ENCODE measurements at places on chromosomes 1 and 21.

DNA sequence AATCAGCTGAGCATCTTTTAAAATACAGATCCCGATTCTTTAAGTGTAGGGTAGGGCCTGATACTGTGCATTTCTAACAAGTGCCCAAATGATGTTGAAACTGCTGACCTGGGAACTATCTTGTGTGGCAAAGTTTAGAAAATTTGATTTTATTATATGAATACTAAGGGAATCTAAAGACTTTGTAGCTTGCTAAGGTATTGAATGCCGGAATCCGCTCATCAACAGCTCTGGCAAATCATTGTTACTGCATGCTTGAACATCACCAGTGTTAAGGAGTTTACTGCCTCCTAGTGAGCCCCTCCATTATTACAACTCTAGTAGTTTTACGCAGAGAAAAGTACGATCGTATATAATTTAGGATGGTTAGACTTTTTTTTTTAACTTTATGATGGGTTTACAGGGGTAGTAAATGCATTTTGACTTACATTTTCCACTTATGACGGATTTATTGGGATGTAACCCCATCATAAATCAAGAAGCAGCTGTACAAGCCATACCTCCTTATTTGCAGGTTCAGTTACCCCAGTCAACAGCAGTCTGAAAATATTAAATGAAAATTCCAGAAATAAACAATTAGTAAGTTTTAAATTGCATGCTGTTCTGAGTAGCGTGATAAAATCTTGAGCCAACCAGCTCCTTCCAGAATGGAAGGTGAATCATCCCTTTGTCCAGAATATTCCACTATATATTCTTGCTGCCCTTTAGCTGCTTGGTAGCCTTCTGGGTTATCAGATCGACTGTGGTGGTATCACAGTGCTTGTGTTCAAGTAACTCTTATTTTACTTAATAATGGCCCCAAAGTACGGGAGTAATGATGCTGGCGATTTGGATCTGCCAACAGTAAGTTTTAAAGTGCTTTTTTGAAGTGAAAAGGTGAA is 892 bp downstream of the TYW3 start:
- no peak for DNase-seq

- no peak for DNase-seq
Measured at GRCh38 chr1:30780409-30780808, 22.8 kb upstream of the LAPTM5 start.

- DNase-seq = no peak
Measured at GRCh38 chr1:217136895-217137205, 413.6 kb upstream of the ESRRG start.

DNA sequence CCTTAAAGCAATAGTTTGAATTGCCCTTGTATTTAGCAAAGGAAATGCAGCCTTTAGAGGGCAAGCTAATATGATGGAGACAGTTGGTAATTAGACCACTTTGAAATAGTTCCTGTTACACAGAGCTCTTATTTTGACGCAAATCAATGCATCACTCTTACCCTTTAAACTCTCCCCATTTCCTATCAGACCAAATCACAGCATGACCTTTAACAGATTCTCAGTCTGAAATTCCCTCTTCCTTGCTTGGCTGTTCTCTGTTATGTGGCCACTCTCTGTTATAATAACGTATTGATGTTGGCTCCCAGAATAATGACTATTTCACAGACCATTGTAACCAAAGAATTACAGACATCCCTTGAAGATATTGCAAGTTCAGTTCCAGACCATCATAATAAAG is 66.9 kb upstream of the NGF start:
- DNase-seq = no peak

- DNase-seq = no peak
Measured at GRCh38 chr1:41535716-41536115, 51.2 kb upstream of the EDN2 start.

GRCh38 chr1:25199819-25200620 is 32.3 kb downstream of the SYF2 start:
- DNase-seq = no peak

DNA sequence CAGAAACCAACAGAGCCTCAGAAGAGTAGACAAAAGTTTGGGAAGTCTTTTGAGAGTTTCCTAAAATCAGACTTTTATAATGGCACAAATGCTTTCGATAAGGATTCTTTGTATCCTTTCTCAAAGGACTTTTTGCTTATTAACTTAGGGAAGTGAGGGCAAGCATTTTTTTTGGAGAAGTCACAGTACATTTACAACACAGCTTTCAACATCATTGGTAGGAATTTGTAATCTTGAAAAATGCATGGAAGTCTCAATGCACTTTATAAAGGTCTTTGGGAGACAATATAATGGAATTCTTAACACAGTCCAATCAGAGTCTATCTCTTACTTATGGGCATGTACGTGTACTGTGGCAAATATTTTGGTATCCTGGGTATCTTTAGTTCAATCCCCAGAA is 325.8 kb upstream of the NR5A2 start:
- DNase-seq = no peak

GRCh38 chr21:42107881-42108553 is 36.9 kb downstream of the UMODL1 start:
- DNase-seq = peak; percentile 41

GRCh38 chr1:78673120-78673519 is 23.5 kb downstream of the IFI44 start:
- no peak for DNase-seq

- no peak for DNase-seq
Measured at GRCh38 chr1:148389027-148389339, 94.1 kb downstream of the PPIAL4G start.

GRCh38 chr21:43193088-43193650 is 24.4 kb downstream of the CRYAA start:
- no peak for DNase-seq

DNA sequence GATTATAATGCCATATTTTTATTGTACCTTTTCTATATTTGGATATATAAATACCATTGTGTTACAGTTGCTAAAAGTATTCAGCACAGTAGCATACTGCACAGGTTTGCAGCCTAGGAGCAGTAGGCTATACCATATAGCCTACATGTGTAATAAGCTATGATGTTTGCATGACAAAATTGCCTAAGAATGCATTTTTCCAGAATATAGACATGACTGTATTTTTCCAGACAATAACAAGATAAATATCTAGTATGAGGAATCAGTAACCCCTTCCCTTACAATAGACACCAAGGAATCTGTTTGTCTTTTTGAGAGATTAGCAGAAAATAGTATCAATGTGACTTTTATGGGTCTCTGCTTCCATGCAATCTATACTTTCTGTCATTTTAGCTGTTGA is 228.6 kb downstream of the GRIK1 start:
- DNase-seq = no peak

DNA sequence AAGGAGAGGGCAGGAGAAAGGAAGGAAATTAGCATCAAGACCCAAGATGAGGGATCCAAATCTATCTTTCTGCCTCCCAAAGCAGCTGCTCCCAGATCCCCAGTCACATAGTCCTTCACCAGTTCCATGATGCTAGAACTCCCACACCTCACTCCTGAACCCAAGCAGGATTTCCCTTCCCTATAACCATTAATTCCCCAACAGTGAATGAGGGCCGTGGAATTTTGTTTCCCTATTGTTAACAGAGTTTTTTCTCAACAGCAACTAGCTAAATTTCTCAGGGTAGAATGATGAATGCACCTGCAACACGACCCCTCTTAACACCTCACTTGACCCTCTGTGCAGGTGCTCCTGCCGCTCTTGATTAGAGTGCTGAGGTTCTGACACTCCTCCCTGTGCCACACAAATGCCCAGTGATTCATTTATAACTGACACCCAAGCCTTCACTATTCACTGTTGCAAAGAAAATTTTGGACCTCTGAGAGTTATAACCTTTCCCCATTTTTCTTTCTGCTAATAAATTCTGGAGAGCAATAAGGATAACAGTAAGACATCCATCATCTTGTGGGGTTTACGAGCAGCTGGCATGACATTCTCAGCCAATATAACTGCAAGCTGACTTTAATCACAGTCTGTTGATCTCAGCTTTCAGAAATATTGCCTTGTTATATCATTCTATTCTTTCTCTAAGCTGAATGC is 25.4 kb upstream of the NPL start:
- no peak for DNase-seq

DNA sequence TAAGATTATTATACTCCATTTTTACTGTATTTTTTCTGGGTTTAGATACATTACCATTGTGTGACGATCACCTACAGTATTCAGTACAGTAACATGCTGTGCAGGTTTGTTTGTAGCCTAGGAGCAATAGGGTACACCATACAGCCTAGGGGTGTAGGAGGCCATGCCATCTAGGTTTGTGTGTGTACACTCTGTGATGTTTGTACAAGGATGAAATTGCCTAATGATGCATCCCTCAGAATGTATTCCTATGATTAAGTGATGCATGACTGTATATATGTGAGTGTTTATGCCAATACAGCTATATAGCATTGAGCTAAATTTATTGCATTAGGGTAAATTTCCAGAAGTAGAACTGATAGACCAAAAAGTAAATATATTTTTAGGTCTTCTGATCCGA is 23.3 kb downstream of the TUFT1 start:
- no peak for DNase-seq

- no peak for DNase-seq
Measured at GRCh38 chr1:36922071-36922470, 112.2 kb downstream of the GRIK3 start.

DNA sequence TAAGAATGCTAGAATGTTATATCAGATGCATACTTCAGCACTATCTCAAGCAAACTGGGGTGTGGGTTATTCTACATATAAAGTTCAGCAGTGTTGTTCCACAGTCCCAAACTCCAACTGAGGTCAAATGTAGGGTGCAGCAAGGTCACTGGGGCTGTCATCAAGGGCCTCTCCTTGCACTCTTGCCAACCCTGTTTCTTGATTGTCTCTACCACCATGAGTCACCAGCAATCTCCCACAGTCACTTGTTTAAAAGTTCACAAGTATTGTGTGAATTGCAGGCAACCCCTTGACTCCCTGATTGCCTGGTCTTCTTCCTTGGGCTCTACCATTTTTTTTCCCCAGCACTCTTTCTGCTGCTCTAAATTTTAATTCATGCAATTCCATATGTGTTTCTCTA is 10.6 kb downstream of the METTL18 start:
- DNase-seq = no peak

GRCh38 chr1:61572046-61572445 is 152.9 kb downstream of the TM2D1 start:
- DNase-seq = no peak

DNA sequence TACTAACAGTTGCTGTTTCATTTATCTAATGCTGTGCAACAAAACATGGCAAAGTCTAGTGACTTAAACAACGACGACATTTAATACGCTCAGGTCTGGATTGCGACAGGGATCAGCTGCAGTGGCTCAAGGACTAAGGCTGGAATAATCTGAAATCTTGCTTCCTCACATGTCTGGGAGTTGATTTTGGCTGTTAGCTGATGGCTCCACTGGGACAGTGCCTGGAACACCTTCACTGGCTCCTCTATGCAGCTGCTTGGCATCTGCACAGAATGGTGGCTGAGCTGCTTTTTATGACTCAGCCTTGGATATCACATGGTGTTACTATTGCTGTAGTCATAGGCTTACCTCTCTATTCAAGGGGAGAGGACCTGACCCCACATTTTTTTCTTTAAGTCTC is 24.0 kb upstream of the BTG3 start:
- DNase-seq = no peak

DNA sequence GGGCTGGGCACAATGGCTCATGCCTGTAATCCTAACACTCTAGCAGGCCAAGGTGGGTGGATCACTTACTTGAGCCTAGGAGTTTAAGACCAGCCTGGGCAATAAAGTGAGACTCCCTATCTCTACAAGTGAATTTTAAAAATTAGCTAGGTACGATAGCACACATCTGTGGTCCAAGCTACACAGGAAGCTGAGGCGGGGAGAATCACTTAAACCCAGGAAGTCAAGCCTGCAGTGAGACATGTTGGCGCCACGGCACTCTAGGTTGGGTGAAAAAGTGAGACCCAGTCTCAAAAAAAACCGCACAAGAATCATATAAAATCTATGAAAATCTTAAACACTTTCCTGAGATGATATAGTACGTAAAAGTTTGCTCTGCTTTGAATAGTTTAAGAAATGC is 30.2 kb downstream of the DBT start:
- DNase-seq = no peak

DNA sequence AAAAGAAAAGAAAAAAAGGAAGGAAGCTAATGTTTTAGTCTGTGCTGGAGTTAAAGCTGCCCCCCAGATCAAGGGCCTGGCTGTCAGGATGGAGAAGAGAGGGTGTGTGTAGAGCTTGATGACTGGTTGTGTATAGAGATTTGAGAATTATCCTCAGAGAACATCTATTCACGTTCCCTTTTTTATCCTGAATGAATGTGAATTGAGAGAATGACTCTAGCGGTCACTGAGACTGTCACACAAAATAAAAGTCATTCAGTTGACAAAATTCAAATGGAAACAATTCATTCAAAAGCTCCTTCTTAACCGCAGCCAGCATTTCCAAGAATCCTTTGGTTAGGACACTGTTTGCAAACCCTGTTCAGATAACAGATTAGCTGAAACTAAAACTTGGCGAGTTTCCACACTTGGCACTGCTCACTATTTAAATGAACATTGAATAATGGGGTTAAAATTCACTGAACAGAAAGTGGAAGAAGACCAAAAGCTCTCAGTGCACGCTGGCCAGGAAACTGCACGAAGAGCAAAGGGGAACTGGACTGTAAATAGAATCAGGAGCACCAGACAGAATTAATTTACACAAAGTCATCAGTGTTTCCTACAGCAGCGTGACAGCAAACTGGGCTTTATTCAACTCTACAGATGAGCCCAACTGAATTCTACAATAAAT is 13.6 kb upstream of the FAM89A start:
- DNase-seq = no peak

DNA sequence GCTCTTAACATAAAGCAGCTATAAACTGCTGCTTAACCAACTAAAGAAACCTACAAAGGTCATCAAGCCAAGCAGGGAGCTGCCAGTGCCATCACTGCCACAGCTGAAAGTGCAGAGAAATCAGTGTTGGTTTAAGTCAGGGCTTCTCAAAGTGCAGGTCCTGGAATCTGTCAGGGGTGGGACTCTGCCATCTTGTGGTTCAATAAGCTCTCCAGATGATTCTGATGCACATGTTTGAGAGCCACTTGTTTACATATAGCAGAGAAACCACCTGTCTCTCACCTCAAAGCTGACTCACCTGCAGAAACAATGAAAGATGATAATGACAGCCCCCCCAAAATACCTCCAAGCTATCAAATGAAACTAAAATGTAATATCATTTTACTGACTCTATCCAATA is 49.3 kb downstream of the SH3GLB1 start:
- no peak for DNase-seq

DNA sequence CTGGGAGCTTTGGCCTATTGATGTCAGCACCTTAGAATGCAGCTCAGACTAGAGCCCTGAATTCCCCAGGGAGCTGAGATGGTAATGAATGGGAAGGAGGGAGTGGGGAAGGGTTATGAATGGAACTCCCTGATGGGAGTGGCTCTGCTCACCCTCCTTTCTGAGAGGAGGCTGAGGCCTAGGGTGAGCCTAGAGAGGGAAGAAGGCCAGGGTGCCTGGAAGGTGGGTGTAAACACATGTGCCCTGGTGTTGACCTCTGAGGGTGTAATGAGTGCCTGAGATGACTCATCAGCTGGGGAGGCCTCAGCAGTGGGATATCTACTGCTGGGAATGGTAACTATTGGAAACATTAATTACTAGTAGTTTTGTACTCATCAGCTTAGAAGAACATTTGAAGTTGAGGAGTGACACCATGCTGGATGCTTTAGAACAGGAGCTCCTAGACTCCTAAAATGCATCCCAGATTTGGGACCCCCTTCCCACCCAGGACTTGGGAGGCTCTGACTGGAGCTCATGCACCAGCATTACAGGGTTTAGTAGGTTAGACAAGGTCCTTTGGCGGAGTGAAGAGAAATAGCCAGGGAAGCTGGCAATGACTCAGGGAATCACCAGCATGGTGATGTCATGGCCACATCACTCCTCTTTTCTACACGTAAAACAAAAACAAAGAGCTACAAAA is 16.0 kb upstream of the PIGV start:
- no peak for DNase-seq

Data from stimulated activated CD4-positive, alpha-beta T cell treated with anti-CD3 and anti-CD28 coated beads, Interleukin-1b, Interleukin-23, amount 100 ng/mL, for 1 hour (primary cell).